ENCODE measurements at places on chromosomes 5 and 9. TPM values are rescaled to one million over a fixed set of nuclear protein-coding genes. Genes with fewer than 3 reads are reported as not detected.

DNA sequence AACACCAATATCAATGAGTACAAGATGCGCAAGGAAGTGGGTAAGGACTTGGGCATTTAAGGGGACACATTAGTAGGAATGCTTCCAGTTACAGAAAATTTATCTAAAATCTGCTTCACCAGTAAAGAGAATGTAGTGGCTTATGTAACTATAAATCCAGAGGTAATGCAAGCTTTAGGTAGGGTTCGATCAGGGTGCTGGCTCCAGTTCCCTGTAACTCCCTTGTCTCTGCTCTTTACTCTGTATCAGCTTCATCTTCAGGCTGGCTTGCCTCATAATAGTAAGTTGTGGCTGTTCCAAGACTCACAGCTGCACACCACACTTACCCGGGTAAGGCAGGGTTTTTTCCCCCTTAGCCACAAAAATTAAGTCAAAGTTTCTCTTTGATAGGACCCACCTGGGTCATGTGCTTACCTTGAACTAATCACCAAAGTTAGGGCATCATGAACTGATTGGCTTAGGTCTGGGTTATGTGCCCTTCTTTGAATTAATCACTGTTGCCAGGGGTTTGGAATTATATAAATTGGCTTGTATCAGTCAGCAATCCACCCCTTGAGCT, 35.5 kb downstream of the ARHGEF37 start:
- DNase-seq = no peak

Gene SHLD3
- total RNA-seq = 2.8 TPM

- no peak for DNase-seq
These were observed 327.7 kb downstream of the PIK3R1 start for GRCh38 chr5:68543212-68543611.

DNA sequence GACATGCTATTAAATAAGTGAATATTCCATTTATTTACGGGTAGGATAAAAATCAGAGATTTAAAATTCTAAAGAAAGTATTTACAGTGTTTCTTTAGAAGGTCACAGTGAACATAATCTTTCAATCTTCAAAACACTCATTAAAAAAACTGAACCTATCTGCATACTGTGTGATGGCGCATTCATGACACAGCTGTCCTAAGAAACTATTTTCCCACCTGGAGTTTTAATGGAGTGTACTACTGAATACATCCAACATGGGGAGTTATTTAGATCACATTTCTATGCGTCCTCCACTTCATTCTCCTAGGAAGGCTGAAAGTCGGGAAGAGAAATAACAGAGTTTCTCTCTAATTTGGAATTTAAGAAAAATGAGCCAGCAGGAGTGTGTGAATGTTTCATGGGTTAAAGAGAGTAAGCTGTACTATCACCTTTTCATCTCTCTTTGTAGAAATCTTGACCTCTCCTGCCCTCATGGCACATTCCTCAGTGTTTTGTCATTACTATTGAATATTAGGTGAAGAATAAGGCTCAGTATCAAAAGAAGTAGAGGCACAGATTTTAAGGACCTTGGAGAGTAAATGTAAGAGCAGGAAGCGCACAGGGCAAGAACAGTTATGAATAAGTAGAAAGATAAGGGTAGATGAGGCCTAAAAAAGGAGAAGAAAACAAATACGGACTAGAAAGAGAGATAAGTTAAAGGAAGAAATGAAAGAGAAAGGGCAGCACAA, 551.2 kb upstream of the TUSC1 start:
- no peak for DNase-seq

DNA sequence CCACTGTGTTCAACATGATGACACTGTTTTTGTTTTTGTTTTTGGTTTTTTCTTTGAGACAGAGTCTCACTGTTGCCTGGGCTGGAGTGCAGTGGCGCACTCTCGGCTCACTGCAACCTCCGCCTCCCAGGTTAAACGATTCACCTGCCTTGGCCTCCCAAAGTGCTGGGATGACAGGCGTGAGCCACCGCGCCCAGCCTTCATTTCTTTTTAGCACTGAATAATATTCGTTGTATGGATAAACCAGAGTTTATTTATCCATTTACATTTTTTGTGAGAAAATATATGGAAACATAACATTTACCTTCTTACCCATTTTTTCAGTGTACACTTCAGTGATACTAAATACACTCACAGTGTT, 4.2 kb downstream of the CARD19 start:
- no peak for DNase-seq

DNA sequence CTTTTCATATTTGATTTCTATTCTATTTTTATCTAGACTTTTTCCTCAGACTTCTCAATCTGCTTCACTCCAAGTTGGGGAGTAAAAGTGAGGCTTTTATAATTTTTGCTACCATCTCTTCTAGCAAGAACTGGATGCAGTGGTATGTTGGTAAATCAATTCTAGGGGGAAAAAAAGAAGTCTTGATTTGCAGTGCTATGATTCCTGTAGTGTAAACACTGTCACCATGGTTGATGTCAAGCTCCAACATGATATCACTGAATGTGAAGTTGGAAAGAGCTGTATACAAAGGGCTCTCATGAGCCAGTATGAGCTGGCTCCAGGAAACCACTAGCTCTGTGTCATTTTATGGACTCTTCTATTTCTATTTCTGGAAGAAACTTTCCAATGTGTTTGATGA, 439.2 kb downstream of the NTRK2 start:
- no peak for DNase-seq

- DNase-seq = no peak
These were observed 1.4 kb downstream of the PTTG1 start for GRCh38 chr5:160423099-160423498.

Gene PLPP1
- total RNA-seq = 122 TPM

DNA sequence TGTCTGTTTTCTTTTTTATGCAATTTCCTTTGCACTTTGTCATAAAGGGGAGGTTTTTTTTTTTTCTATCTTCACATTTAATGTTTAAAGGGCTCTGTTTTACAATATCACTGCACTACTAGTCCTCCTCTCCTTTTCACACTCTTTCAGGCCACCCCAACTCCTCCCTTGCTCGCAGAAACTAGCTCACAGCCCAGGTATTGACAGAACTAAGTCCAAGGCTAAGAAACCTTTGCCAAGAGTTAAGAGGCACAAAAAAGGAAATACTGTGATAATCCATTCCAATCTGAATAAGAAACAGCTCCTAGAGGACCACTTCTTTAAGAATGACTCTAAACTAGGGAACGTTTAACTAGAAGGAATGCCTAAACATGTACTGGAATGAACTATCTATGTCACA, 1.1 kb upstream of the FGF10 start:
- no peak for DNase-seq

DNA sequence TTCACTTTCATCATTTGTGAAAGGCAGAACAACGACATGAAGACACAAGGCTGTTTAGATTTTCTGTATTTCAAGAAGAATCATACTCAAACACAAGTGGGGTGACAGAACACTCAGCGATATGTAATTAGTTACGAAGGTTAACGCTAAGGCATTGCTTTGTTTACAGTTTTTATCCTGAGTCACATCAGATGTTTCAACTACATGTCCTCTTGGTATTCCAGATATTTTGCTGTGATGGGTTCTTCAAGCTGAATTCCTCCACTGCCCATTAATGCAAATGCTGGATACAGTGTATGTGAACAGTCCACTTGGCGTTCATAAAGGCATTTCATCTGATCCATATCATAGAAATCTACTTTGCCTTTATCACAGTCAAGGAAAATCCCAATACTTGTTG, 43.4 kb downstream of the TRIM36 start:
- DNase-seq = no peak

- no peak for DNase-seq
These were observed 58.8 kb downstream of the COL27A1 start for GRCh38 chr9:114214181-114214580.

DNA sequence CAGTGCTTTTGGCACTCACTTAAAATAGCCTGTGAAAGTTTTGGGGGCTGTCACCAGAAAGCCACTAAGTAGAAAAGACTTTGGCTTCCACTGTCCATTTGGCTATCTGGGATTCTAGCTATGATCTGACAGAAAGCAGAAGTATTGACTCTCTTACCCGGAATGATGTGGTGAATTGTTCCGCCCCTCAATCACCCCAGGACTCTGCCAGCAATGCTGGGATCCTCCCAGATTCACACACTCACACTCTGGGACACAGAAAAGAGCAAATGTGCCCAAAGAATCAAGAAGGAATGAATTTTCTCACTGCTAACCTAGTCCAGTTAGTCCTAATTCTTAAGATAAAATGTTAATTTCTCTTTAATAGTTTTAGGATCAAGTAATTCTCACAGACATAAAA, 576.9 kb downstream of the BNC2 start:
- DNase-seq = no peak

Gene C5orf34
- 1.7 TPM for total RNA-seq

- DNase-seq = no peak
These were observed 64.3 kb downstream of the GOLM1 start for GRCh38 chr9:86034863-86035734.

- DNase-seq = no peak
These were observed 423.9 kb downstream of the DMRT2 start for GRCh38 chr9:1473956-1474634.

- no peak for DNase-seq
These were observed 416.6 kb downstream of the ARHGEF28 start for GRCh38 chr5:74042559-74042958.

- DNase-seq = no peak
These were observed 157.7 kb downstream of the MELK start for GRCh38 chr9:36730414-36730813.

DNA sequence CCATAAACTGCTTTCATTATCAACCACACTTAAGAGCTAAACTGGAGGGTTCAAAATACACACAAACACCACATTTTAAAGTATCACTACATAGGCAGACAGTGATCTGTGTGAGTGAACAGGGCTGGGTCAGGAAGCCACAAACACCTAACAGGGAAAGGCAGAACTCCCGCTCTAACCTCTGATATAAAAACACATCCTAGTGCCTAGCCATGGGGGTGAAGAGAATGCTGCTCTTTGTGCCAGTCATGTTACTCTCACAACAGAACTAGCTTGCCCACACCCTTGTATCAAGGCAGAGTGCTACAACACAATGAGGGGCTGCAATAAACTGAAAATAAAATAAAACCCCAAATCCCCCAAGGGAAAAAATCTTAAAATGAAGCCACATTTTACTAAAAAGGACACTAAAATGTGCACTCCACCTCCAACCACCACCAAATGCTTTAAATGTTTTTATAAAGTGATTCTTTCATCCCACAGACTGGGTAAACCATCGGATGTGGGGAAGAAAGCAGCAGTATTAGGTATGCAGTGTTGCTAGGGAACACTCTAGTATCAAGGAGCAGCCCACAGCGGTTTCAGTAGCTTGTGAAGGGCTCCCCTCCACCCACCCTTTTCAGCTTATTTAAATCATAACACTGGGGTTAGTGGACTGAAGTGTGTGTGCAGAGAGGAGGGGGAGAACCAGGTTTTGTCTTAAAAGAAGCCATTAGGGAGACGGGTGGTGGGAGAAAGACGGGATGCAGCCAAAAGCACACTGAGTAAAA, 64.5 kb downstream of the TMEM161B start:
- no peak for DNase-seq

Gene ERP44
- total RNA-seq = 26.4 TPM

DNA sequence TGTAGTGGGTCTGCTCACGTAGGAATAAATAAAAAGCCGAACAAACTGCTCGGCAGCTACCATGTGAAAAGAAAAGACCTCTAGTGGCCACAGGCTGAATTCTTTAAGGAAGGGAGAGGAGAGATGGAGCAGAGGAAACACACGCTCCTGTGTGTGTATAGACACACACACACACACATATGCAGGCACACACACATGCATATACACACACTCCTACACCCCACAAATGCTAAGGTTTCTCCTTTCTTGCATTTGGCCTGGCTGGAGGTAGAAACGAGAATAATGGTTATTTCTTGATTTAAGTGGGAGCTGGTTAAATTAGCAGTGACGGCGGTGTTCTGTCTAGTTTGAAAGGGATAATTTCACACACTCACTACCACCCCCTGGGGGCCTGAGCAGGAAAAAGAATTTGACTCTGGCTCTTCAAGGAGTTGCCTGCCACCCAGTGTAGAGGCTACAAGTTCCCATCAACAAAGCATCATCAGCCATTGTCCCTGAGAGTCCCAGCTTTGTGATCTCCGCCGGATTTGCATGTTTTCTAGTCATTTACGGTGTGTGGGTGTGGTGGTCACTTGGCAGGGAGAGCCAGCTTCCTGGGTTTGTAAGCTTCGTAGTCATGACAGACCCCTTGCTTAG, at the start of gene INSYN2B:
Gene INSYN2B (minus strand): TSS at position 78 of the 636 bp plus-strand sequence. CDS start 96,597 bp downstream, outside the sequence.
- no peak for DNase-seq

DNA sequence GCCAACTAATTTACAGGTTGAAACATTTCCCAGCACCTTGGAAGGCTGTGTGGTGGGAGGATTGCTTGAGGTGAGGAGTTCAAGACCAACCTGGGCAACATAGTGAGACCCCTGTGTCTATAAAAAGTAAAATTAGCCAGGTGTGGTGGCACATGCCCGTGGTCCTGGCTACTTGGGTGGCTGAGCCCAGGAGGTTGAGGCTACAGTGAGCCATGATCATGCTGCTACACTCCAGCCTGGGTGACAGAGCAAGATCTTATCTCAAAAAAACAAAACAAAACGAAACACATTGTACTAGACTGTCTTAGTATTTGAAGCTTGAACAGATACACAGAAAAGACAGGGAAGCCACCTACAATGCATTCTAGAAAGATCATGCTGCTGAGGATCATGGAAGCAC, 2.8 kb upstream of the HSDL2 start:
- no peak for DNase-seq

- DNase-seq = no peak
These were observed 21.5 kb downstream of the IL6ST start for GRCh38 chr5:55973296-55973695.

DNA sequence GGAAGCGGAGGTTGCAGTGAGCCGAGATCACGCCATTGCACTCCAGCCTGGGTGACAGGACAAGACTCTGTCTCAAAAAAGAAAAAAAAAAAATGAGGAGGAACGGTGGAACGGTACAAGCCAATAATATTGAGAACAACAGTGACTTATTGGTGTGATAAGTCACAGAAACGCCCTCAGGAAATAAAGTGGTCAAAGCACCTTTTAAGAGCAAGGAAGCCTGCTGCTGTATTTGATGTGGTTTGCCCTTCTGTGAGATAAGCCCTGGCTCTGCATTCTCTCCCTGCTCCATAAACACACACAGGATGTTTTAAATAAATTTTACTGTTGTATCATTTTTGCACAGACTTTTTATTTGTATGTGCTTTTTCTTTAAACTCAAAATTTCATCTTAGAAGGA, 269.9 kb upstream of the MSX2 start:
- DNase-seq = no peak

DNA sequence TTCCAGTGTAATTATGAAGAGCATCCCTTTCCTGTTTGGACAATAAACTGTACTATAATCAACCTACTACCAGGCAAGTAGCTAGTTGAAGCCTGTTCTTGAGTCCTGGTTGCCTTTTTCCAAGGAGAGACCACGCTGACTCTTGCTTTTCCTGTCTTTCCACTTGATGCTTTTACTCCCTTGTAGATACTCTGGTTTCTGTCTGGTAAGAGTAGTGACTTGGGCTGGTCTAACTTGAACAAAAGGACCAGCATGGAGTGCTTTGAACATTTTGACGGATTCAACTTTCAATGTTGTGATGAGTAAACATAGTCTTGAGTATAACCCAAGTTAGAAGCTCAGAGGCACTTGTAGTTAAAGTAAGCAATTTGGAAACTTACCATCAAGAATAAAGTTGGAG, 464.3 kb downstream of the GADD45G start:
- no peak for DNase-seq

GRCh38 chr5:74013222-74013621, 387.2 kb downstream of the ARHGEF28 start:
- no peak for DNase-seq

Gene ANGPTL2
- 11.6 TPM for total RNA-seq

Gene TMEM174
- not detected for total RNA-seq
